Sciatic nerve (tissue), 2 donors: ENCODE measurements at places on chromosomes 13 and 19. TPM values are rescaled to one million over a fixed set of nuclear protein-coding genes. Genes with fewer than 3 reads are reported as not detected.

DNA sequence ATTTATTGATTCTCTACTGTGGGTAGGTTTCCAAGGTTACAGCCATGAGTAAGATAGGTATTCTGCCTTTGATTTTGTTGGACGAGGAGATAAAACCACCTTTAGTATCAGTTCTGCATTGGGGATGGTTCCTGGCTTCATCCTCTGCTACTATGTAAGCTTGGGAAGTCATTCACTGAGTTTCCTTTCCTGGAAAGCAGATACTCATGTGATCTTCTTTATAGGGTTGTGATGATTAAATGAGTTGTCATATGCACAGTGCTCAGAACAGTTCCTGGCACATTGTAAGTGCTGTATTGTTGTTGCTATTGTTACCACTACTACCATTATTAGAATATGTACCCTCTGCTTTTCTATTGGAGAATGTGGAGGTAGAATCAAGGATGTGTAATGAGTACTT lies 13.1 kb upstream of the WTIP start:
- no peak for DNase-seq

- peak; percentile 78 for DNase-seq
These were observed 4.0 kb downstream of the PTBP1 start for GRCh38 chr19:801030-801860.

GRCh38 chr13:43054803-43055802 lies 31.7 kb downstream of the DNAJC15 start:
- DNase-seq, result no peak

DNA sequence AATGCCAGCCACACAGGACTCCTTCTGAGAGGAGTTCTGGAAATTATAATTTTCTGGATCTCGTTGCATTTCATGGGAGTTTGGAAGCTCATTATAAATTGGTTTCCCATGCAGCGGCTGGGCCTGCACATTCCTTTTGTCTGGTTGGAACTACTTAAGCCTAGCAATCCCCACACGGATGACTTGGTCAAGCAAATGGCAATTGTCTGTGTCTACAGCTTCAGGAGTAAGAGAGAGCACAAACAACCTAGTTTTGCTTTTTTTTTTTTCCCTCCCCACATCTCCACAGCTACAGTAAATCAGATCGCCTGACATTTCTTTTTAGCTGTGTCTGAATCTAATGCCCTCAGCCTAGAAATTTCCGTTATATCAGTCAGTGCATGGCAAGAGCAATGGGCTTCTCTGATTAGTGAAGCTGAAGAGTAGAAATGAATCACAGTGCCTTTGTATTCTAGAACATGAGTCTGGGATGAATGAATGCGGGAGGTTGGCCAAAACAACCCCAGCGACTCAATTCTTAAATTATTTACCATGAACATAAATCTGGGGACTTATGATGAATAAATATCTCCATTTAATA lies 15.1 kb downstream of the PCDH8 start:
- no peak for DNase-seq

- DNase-seq, result no peak
These were observed 99.0 kb downstream of the ERCC5 start for GRCh38 chr13:102944821-102945220.

GRCh38 chr13:75076476-75076875 lies 405.5 kb downstream of the TBC1D4 start:
- no peak for DNase-seq

PABPC3 gene
- 0.13 TPM for total RNA-seq

FXYD1 gene
- 460 TPM for total RNA-seq

GRCh38 chr19:39765091-39766076 lies 13.3 kb upstream of the LEUTX start:
- DNase-seq, result no peak

KLC3 gene
- not detected for total RNA-seq

ZNF723 gene
- total RNA-seq, result not detected

DNA sequence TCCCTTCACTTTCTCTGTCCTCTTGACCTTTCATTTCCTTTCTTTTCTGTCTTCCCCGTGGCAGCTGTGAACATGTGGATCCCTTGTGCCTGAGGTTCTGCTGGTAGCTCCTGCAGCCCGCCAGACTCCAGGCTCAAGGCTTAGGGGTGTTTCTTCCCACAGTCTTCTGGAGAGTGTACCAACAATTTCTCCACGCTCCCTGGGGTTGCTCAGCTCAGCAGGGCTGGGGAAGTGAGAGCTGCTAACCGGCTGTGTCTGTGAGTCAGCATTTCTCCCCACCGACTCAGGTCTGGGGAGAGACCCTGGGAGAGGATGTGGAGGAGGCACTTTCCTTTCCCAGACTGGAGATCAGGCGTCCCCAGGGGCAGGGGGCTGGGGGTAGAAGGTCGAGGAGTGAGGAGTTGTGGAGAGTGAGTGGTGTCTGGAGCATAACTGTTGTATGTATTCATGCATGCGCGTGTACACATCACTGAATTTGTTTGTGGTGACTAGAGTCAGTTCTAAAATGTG lies 193.6 kb downstream of the KCNRG start:
- DNase-seq, result peak; percentile 68

BRME1 gene
- 3.4 TPM for total RNA-seq

DNA sequence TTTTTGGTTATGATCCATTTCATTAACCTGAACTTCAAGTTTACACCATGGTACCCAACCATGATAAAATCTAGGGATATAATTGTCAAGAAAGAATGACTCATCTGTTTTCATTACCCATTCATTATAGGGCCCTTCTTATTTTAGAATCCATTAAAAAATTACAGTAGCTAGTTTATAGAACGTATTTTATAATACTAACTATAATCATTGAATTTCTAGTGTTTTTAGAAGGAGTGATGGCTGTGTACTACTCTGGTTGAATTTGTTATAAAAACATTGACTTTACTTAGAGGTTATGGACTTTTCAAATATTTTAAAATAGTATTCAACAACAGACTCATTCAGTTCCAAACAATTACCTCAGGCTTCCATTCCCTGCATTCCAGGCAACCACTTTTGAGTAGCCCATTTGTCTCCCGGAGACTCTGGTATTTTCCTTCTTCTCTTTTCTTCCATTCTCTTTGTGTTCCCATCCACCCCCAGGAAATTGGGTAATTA lies 71.9 kb upstream of the KLF12 start:
- DNase-seq, result no peak

DNA sequence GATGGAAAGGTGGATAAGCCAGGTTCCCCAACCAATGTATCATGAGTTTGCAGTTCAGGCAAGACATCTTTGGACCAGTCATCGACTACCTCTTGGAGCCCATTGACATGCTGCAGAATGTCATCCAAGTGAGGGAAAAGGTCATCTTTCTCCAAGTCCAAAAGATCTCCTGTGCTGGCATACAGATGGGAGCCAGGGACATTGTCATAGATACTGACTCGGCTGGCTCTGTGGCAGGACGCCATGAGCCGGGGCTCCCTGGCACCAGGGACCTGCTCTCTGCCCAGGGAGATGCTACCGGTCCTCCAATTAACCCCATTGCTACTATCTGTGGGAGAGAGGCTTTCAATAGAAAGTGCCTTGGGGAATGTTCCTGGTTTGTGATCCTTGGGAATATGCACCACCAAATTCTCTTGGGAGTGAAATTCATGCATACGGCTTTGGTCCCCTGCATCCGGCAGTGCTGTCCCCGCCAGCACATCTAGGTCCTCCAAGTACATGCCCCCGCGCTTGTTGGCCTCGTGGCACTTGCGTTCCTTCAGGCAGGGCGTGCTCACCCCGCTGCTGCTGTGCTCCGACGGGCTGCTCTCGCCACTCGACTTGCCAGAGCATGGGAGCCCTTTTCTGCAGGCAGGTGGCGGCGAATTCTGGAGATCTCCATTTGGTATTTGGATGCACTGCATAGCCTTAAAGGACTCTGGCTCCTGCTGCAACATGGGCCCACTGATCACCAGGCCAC lies 113.0 kb downstream of the KL start:
- DNase-seq, result no peak

DNA sequence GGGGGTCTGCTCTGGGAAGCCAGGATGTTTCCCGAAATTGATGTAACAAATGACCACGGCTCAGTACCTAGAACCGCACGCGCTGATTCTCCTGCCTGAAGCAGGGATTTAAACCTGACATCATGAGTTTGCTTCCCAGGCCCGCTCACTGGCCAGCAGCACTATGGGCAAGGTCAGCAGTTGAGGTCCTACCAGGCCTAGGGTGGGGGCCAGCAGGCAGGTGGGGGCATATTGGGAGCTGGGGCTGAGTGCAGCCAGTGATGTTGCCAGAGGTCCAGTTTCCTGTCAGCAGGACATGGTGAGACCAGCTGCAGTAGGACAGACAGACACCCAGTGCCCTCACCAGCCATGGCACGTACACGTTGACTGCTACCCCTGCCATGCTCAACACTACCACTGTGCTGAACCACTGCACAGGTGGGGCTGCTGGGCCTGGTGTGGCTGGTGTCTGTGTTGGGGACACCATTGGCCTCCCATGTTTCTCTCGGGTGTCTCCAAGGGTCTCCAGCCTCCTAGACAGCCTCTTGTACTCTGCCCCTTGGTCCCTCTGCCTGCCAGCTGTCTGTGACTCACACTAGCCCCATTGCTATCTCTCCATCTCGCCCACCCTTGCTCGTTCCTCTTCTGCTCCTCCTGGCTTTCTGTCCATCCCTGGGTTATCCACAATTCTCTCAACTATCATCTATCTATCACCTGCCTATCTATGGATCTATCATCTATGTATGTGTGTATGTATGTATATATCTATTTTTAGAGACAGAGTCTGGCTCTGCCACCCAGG lies 1.1 kb upstream of the C19orf85 start:
- DNase-seq, result no peak

GRCh38 chr13:54185785-54186184 lies 1157.2 kb downstream of the OLFM4 start:
- DNase-seq, result no peak

LSR gene
- total RNA-seq, result 9.3 TPM

- DNase-seq, result no peak
These were observed 316.2 kb downstream of the ENOX1 start for GRCh38 chr13:43470610-43471009.

- no peak for DNase-seq
These were observed 84.5 kb downstream of the MBNL2 start for GRCh38 chr13:97306645-97307044.

ZNF615 gene
- 18.7 TPM for total RNA-seq

DNA sequence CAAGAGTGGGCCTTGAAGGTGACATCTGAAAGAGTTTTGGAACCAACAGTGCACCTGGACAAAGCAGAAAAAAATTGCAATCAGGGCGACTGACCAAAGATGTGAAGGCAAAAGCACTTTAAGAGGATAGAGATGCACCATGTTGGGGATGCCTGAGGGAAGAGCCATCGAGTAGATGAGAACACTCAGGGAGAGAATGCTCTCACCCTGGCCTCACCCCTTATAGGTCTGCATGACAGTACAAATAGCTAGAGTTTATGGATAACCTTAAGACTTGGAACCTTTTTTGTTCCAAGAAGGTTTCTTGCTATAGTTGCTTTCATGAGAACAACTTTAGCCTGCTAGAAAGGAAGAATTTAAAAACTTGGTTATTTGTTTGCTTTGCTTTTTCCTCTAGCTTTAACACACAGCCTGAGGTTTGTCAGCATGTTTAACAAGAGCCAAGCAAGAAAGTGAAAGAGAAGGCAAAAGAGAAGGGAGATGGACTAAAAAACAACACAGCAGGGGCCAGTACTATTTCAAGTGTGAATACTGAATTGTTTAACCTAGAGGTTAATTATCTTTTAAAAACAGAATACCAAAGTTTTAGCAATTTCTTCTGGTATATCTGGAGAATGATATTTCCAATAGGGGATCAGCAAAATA lies 418.9 kb downstream of the DIAPH3 start:
- no peak for DNase-seq

DNA sequence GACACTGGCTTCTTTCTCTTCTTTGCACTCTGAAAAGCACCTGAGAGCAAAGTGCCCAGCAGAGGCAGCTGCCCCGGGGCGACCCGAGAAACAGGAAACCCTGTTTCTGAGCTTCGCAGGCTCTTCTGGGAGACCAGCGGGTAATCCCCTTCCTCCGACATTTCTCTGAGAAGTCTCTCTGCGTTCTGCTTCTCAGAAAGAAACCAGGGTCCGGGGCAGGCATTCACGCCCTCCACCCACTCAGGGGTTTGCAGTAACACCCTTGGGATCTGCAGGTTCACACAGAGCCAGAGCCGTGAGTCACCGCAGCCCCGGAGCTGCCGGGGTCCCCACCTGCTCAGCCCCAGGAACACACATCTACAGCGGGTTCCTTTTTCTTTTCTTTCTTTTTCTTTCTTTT lies 86.0 kb downstream of the GADD45B start:
- no peak for DNase-seq

DNA sequence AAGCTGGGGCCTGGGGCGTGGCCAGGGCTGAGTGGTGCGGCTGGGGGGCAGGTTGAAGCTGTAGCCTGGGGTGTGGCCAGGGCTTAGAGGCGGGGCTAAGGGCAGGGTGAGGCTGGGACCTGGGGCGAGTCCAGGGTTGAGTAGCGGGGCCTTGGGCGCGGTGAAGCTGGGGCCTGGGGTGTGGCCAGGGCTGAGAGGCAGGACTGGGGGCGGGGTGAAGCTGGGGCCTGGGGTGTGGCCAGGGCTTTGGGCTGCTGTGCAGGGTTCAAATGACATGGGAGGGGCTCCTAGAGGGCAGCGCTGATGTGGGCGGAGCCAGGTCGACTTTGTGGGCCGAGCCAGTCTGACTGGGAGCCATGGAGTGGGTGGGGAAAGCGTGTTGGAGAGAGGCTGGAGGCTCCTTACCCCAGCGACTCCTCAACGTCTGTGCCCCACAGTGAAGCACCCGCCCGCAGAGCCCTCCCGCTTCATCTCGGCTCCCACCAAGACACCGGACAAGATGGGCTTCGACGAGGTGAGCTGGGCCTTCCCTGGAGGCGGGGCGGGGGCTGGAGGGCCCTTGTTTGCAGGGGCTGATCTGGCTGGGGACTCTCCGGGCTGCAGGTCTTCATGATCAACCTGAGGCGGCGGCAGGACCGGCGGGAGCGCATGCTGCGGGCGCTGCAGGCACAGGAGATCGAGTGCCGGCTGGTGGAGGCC lies 21.5 kb downstream of the COLGALT1 start:
- DNase-seq, result peak; percentile 88

DNA sequence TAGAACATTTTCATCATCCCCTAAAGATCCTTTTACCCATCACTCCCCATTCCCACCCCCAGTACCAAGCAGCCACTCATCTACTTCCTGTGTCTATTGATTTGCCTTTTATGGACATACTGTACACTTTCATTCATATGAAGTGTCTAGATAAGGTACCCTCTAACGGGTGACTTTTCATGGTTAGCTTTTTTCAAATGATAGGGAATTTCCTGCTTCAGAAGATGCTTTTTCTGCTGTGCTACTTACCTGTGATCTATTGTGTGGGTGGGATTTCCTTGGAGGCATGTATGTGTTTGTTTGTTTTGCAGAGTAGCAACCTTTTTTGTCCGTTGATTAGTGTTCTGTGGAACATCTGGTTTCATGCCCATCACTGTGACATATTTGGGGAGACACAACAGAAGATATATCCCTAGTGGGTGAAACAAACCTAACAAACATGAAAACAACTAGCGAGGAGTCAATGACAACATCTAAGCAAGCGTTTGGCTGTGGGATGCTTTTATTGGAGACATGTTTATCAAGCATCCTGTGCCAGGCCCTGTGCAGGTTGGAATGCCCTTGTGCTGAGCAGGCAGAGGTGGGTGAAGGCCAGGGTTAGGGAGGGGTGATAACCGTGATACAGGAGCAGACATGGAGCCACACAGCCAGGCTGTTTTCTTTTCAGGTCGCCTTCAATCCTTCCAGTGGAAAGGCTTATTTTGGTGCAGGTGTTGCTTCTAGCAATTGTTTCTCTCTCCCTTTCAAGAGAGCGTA lies 17.6 kb downstream of the SPINT2 start:
- DNase-seq, result no peak

ODAD3 gene
- 0.31 TPM for total RNA-seq

- DNase-seq, result no peak
These were observed 7.7 kb downstream of the ATP7B start for GRCh38 chr13:52003541-52003940.

OR4F17 gene
- not detected for total RNA-seq
